ENCODE measurements at places on chromosomes 7 and 10.

DNA sequence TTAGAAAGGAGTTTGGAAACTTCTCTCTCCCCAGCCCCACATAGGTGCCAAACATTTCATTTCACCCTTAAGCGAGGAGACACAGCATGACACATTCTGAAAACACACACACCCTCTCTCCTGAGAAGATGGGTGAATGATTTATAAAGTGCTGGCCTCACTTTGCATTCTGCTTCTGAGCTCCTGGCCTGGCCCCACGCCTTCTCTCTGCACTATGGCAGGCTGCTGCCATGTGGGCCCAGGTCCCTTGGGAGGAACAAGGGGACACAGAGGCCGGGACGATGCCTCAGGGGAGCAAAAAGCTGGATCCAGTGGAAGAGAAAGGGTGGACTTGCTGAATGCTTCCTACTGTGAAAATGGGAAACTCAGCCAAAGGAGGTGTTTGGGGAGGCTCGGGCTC, 56.0 kb downstream of the CPXM2 start:
- DNase-seq = no peak

GRCh38 chr10:130121486-130122079, 11.0 kb upstream of the C10orf143 start:
- DNase-seq = no peak

DNA sequence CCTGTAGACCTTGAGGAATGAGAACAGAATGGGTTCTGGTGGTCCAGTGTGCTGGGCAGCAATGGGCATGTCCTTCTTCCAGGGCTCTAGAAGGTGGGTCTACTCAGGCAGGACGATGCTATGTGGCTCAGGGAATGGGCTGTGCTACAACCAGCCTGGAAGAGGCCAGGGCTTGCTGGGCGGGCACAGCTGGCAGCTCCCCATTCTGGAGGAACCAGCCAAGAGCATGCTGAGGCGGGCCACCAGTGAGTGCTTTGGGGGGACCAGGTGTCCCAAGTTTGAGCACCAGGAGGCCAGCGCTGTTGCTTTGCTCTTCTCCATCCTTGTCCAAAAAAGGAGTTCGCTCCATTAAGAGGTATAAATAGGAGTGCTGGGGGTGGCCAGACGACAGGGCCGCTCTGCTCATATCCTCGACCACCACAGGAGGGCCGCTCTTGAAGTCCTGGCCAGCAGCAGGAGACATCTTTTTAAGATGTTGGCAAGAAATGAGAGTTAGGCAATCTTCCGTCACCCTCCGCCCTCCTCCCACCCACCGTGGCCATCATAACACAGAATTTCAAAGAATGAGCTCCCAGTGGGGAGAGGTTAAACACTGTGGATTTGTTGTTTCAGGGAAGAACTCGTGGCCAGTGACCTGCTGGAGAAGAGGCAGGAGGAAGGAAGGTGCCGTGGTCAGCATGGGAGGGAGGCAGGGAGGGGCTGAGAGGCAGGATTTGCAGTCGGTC, 141.3 kb downstream of the GRK5 start:
- DNase-seq = no peak

- DNase-seq = no peak
Observed at GRCh38 chr7:73442222-73442902, 8.8 kb downstream of the FZD9 start.

Data from T-helper 22 cell (primary cell).